Bladder microvascular endothelial cell (primary cell): ENCODE measurements at places on chromosomes 12 and 14. TPM values are rescaled to one million over a fixed set of nuclear protein-coding genes. Genes with fewer than 3 reads are reported as not detected.

Gene SLC25A21
- 0.16 and 1.3 TPM in 2 replicates for total RNA-seq

Gene KLHL33
- under 0.01 TPM in 2 replicates for total RNA-seq

Gene SERPINA12
- not detected in 2 replicates for total RNA-seq

Gene WSCD2
- total RNA-seq = not detected in 2 replicates

Gene HOXC11
- total RNA-seq = not detected in 2 replicates

Gene SYT1
- 3.6 and 28.8 TPM in 2 replicates for total RNA-seq

Gene LMNTD1
- total RNA-seq = not detected in 2 replicates

Gene MYH6
- total RNA-seq = not detected in 2 replicates

Gene NPAS3
- total RNA-seq = 0.16 and 0.38 TPM in 2 replicates

Gene PRR4
- total RNA-seq = 0.16 and 1.0 TPM in 2 replicates
